Vagina (tissue), 2 donors: ENCODE measurements at places on chromosomes 13 and 19.

DNA sequence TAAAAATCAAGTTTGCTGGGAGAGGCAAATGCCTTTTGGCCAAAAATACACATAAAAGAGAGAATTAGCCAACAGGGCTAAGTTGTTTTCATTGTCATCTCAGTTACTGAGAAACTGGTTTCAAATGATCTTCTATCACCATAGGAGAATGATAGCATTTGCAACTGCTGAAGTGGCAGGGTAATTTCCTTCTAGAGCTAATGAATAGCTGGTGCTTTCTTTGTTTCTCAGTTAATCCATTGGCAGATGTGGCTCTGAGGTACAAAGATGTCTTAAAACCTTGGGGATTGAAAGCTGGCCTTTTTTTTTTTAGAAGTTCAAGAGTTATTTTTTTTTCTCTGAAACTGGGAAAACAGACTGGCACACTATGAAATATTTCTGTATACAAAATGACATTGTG, 332.7 kb upstream of the KLF12 start:
- DNase-seq, result no peak

DNA sequence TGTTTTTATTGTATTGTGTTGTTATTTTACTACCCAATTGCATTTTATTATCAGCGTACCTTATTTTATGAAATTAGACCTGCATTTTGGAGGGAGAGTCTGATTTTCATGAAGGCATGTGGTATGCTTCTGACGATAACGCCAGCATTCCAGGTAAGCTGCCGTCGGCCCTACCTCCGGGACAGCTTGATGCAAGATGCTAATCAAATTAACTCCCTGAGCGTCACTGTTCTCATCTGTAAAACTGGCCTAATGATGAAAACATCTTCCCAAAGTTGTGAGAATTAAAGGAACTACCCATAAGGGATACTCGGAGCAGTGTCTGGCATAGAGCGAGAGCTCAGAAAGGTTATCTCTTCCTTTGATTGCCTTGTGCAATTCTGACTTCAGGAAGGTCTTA, 12.9 kb upstream of the LAIR2 start:
- no peak for DNase-seq

- no peak for DNase-seq
Observed at GRCh38 chr19:32232449-32232848, 113.0 kb upstream of the ZNF507 start.

DNA sequence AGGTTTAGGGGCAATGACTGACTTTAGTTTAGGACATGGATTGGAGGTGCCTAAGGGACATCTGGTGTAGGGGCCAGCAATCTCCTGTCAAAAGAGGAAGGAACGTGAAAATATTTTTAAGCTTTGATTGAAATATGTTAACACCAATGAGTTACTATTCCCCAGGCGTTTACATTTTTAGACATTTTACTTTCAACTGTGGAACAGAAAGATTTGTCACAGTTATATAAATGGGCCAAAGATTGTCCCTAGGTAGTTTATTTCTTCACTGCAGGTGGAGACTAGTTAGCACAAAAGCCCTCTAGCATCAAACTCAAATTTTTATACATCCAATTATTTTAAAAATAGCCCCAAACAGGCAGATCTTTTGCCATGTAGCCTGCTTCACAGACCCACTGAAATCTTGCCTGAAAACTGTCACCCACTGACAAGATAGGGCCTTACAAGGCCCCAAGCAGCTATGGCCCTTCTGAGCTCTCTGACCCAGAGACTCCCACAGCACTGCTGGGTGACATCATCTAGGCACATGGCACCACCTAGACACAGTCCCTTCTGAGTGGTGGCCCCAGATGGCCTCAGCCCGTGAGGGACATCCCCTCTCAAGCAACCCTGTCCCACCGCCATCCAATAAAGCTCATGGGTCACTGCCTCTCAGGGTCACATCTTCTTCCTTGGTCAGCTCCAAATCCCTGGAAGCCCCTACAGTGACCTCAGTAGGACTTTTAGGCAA, 64.8 kb upstream of the DOCK9 start:
- no peak for DNase-seq

DNA sequence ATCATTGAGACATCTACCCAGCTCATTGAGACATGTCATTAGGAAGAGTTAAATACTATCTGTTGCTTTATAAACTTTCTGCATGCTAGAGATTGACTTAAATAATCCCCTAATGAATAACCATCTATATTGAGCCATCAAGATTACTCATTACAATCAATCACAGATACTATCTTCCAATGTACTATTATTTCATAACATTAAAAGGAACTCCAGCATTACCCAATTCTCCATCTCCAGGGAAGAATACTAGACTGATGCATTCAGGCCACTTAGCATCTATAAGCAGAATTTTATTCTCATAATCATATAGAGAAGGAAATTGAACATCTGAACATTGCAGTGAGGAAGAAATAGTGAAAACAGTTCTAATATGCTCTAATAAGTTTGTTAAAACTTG, 8.0 kb downstream of the EPSTI1 start:
- no peak for DNase-seq

- DNase-seq, result no peak
Observed at GRCh38 chr19:33734913-33735312, 61.8 kb upstream of the KCTD15 start.

DNA sequence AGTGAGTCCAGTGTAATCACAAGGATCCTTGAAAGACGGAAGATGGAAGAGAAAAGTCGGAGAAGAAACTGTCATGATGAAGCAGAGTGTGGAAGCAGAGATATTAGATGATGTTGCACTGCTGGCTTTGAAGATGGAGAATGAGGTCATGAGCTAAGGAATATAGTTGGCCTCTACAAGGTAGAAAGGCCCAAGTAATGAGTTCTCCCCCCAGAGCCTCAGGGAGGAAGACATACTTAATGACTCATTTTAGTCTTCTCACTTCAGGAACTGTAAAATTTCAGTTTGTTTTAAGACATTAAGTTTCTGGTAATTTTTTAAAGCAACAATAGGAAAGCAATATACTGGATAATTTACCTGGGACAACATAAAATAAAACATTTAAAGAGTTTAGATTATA, 1331.5 kb upstream of the PCDH20 start:
- DNase-seq, result no peak
